HTR-8/SVneo (cell line): ENCODE measurements at places on chromosomes 4 and X.

DNA sequence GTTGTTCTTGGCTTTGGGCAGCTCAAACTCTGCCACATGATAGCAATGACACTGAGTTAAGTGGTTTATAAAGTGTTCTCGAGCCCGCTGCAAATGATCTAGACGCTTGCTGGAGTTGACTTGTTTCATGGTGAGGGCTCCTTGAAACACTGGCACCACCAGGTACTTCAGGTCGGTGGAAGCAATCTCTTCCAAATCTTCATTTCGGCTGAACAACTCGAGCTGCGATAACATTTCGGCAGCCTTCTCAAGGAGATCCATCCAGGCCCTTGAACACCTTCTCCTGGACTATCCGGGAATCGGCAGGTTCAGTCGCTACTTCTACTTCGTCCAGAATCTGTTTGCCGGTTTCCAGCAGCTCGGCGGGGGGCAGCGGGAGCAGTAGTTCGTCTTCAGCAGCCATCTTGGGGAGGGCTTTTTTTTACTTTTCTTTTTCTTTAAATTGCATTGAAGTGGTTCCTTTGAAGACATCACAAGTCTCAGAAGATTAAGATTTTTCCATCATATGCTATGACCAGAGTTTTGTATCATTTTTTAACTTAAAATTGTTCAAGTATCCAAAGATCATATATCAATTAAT, 28.0 kb downstream of the HNRNPDL start:
- no peak for DNase-seq

DNA sequence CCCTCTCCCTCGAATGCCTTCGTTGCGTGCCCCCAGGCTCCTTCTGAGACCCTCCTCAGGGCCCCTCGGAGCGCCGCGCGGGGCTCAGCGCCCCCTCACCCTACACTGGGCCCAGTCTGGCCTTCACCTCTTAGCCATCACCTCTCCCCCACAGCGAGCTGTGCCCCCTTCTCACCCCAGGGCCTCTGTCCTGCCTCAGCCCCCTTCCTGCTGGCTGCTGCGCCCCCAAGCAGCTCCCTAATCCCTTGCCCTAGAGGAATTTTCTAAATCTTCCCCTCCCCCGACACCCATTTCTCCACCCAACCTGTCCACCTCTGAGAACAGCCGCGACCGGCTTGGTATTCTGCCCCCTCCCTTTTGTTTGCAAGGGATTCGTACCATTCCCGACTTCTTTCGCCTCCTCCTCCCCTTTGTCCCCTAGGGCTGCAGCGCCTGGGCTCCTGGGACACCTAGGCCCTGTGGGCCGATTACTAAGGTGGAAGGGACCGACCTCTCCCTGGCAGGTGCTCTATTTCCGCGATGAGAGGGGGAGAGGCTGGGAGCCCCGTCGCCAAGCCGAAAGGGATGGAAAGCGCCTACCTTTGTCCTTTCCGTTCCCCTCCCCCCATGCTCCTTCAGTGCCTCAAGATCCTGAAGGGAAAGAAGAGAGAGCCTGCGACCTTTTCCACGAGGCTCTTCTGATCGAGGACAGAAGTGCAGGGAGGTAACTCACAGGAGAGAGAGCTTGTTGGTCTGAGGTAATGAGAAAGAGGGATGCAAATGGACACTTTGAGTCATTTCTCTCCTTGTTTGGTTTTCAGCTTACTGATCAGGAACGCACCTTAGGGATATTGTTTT, 10.9 kb downstream of the DLG3 start:
- no peak for DNase-seq

GRCh38 chr4:75037252-75037651, 104.3 kb downstream of the PARM1 start:
- DNase-seq, result no peak

DNA sequence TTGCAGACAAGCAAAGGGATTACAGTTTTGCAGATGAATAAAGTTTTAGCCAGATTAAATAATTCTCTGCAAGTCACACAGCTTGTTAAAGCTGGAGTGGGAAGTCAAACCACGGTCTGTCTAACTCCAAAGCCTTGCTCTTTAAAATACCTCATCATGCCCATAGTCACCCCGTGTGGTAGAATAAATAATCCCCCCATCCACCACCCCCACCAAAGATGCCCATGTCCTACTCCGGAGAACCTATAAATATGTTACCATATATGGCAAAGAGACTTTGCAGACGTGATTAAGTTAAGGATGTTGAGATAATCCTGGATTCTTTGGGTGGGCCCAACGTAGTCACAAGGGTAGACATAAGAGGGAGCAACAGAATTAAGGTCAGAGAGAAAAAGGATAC, 118.7 kb downstream of the BEND2 start:
- no peak for DNase-seq

GRCh38 chrX:116749943-116750342, 287.2 kb upstream of the CT83 start:
- DNase-seq, result peak; percentile 1

- DNase-seq, result peak; percentile 14
These were observed 45.5 kb downstream of the TMEM144 start for GRCh38 chr4:158255727-158256324.

- DNase-seq, result no peak
These were observed 289.2 kb downstream of the FBXW7 start for GRCh38 chr4:152246659-152247058.

DNA sequence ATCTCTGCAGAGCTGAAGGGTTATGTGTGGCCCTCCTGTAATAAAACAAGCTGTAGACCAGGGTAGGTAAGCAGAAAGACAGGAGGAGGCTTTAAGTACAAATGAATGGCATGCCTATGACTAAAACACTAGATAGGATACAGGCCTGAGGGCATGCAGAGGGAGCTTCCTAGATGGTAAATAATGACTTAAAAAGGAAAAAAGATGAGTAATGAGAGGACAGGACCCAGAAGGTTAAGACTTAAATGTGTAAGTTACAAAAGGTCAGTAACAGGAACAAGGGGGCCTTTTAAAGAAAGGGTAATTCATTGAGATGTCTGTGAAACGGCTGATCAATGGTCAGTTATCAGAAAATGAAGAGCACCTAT, 194.8 kb downstream of the SOWAHB start:
- DNase-seq, result peak; percentile 15

GRCh38 chrX:39253551-39253950, 452.3 kb downstream of the MID1IP1 start:
- DNase-seq, result no peak

- no peak for DNase-seq
These were observed 12.0 kb upstream of the EXOC1L start for GRCh38 chr4:55807556-55807955.

GRCh38 chr4:27304751-27305150, 444.1 kb downstream of the STIM2 start:
- DNase-seq, result no peak

DNA sequence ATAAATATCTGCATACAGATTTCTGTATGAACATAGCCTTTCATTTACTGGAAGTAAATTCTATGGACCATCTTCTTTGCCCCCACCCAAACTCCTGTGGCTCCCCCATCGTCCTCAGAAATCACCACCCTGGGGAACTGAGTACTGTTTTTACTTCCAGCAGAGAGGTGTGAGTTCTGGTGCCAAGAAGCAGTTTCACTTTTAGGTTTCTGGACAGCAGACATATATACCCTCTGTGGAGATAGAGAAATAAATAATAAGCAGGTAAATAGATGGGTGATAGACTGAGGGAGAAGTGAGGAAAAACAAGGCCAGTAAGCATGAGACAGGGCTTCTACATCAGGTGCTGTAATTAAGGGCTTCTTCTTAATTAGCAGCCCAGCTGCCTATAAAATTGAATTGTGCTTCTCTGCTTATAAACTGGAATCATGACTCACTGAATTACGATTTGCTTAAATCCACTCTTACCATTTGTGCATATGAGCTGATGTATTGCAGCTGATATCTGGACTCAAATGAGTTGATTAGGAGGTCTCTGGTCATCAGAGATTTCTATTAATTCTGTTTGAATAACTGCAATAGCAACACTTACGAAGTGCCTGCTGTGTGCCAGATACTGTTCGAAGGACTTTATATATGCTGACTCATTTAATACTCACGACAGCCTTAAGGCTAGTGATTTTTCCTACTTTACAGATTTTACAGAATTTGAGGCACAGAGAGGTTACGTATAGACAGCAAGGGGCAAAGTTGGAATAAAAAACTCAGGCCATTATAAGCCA, 60.8 kb upstream of the DHX15 start:
- DNase-seq, result no peak

DNA sequence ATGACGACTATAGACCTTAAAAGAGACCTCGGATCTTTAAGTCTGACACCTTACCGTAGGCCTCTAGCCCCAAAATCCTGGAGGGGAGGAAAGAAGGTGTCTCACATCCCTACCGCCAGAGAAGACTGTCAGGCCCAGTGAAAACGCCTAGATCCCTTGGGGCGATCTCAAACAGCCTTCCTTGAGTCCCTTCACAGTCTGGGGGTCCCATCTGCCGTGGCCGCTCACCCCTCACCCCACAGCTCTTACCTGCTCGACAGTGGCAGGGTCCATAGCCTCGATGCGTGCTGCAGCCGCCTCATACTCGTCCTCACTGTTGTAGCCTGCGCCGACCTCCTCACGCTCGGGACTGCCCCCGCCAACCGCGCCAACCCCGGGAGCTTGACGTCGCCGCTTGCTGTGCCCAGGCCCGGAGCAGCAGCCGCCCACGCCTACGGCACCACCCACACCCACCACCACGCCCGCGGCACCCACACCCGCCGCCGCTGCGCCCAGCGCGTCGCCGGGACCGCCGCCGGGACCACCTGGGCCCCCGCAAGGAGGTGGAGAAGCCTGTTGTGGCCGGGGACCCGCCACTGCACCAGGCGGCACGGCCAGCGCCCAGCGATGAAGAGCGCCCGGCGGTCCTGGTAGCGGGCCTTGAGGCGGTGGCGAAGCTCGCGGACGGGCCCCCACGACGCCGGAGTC, 536 bp downstream of the OTUD5 start:
- no peak for DNase-seq

DNA sequence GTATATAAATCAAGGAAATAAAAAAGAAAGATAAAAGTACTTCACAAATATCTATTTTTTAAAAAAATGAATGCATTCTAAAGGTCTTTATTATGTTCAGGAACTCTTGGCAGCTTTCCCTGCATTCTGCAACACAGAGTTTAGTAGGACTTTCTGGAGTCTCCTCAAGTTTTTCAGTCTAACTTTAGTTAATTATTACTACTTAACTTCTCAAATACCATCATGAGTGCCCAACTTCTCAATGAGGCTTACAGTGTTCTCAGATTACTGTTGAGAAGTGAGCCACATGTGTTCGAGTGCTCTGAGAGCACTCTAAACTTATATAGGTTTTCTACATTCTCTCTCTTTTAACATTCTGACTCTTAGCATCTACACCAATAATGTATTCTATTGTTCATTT, 1852.9 kb upstream of the PCDH10 start:
- no peak for DNase-seq

DNA sequence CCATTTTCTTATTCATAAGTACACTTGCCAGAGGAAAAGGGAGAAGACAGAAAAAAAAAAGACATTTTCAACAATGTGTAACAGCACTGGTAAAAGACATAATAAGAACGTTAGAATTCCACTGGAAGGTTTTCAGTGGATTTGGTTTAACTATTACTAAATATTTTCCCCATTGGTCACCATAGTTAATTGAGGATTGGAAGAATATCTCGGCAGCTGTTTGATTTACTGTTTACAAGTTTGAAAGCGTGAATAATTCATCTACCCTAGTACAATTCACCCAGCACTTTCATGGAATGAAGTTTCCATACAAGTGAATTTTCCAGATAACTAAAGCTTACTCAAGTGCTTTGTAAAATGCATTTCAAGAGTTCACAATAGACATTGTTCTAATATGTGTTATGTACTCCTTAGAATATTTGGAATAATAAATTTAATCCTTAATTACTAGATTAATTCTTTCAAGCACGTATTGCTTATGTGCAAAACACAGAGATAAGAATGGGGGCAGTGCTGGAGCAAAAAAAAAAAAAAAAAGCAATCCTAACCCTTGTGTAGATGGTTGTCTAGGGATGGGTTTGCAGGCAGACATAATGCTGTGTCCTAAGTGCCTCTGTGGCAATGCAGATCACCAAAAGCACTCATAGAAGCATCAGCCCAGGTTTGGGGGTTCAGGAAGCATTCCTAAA, 57.1 kb downstream of the ENPEP start:
- no peak for DNase-seq

DNA sequence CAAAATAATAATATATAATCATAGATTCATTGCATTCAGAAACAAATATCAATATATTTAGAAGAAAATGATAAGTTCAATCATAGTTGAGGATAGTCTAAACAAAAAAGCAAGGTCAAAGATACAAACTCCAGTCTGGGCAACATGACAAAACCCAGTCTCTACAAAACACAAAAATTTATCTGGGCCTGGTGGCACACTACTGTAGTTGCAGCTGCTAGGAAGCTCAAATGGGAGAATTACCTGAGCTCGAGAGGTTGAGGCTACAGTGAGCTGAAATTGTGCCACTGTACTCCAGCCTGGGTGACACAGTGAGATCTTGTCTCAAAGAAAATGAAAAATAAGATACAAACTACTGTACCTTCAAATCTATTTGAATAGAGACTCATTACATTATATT, 52.7 kb upstream of the ANXA10 start:
- no peak for DNase-seq

- no peak for DNase-seq
These were observed 856.4 kb upstream of the INTU start for GRCh38 chr4:126776361-126776760.

GRCh38 chr4:71189471-71189870, 149.3 kb upstream of the SLC4A4 start:
- no peak for DNase-seq

GRCh38 chrX:137574784-137575293, 8.9 kb downstream of the ZIC3 start:
- no peak for DNase-seq

GRCh38 chr4:188934320-188934962, 795.2 kb downstream of the TRIML1 start:
- no peak for DNase-seq
